ENCODE measurements at places on chromosomes 6 and 20.

GRCh38 chr20:40192529-40192928 is 496.5 kb downstream of the MAFB start:
- DNase-seq, result no peak

DNA sequence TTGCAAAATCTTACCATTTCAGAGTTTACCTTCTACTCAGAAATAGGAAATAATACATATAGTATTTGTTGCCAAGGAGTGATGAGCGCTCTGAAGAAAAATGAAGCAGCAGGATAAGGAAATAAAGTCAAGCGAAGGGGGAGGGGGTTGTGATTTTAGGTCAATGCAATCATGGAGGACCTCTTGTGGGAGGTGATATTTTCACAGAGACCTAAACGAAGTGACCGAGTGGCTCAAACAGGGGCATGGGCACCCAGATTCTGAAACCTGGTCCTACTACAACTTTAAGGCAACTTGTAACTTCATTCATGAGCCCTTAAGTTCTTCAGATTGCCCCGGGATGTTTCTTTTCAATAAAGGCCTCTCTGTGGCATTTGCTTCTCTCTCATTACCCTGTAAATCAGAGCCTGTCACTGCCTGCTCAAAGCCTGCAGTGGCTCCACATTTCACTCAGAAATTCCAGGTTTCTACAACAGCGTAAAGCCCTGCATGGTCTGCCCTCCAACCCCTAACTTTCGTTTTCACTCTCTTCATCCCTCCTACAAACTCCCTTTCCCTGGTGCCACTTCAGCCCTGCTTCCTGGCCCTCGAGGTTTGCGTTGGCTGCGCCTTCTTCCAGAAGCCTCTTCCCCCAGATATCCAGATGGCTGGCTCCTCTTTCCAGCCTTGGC is 162.7 kb downstream of the TBC1D7 start:
- no peak for DNase-seq

DNA sequence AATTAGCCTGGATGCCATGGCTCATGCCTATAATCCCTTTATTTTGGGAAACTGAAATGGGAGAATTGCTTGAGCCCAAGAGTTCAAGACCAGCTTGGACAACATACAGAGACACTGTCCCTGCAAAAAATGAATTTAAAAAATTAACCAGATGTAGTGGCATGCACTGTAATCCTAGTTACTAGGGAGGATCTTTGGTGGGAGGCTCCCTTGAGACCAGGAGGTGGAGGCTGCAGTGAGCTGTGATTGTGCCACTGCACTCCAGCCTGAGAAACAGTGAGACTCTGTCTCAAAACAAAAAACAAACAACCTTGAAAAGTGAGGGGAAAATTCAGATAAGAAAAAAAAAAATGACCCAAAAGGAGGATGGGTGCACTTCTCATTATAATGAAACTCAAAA is 23.4 kb downstream of the CAP2 start:
- no peak for DNase-seq

DNA sequence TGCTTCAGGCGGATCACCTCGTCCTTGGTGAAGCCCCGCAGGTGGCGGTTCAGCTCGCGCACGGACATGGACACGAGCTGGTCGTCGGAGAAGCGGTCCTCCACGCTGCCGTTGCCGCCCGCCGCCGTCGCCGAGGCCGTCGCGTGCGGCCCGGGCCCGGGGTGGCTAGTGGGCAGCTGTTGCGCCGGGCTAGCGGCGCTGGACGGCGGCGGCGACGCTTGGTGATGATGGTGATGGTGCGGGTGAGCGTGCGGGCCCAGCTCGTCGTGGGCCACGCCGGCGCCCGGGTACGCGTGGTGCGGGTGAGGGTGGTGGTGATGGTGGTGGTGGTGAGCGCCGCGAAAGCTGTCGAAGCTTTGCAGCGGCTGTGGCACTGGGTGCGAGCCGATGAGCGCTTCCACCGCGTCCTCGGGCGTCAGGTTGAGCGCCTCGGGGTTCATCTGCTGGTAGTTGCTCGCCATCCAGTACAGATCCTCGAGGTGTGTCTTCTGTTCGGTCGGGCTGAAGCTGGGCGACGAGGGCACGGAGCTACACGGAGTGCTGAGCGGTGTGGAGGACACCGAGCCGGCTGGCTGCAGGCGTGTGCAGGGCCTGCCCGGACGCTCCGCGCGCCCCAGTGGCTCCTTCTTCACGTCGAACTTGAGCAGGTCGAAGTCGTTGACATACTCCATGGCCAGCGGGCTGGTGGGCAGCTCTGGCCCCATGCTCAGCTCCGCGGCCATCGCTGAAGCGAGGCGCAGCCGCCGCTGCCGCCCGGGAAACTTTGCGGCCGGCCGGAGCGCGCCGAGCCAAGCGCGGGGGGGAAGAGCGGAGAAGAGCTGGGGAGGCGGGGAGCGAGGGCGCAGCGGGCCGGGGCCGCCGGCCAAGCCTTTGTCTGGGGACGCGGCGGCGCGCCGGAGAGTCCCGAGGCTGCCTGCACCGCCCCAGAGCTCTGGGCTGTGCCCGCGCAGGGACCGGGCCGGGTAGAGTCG is 622 bp downstream of the MAFB start:
- DNase-seq, result no peak

DNA sequence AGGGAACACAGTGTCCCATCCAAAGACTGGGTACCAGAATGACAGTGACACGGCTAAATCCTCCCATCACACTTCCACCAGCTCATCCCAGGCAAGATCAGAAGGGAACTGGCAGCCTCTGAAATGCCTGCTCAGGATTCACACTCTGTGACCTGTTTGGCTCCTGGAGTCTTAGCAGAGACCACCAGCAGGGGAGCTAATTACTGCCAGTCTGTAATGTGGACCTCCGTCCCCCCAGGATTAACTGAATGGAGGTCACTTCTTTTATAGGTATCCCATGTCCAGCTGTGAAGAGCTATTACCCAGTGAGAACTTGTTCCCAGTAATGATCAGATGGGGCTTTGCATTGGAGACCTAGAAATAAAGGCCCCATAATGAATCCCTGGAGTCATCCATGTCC is 45.2 kb downstream of the DEFB114 start:
- no peak for DNase-seq

GRCh38 chr20:63843778-63844177 is 12.7 kb upstream of the ZBTB46 start:
- no peak for DNase-seq

GRCh38 chr6:30819297-30819917 is 64.9 kb upstream of the DDR1 start:
- no peak for DNase-seq

DNA sequence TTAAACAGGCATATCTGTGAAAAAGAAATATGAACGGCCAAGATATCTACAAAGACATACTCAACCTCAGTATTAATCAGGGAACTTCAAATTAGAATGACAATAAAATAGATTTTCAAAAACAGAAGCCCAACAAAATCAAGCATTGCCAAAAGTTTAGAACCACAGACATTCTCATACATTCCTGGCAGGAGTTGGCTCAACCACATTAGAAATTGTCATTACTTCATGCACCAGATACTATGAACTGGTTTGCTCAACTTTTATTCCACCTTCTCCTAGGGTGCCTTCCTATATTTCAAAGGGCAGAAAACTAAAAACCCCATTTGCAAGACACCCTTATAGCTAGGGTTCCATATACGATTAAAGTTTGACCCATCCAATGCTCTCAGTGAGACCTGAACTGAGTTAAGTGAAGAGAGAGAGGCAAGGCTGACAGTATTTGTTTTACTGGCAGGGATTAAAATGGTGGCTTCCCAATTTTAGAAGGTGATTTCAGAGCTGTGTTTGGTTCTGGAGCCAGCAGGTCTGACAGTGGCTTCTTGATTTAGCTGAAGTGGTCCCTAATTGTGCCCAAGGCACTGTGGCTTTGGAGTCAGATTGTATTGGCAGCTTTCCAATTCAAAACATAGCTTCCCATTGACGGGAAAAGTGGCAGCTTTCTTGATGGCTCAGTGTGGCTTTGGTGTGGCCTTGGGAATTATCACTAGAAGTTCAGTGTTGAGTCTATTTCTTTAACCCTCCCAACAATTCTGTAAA is 77.1 kb upstream of the CDYL start:
- no peak for DNase-seq

DNA sequence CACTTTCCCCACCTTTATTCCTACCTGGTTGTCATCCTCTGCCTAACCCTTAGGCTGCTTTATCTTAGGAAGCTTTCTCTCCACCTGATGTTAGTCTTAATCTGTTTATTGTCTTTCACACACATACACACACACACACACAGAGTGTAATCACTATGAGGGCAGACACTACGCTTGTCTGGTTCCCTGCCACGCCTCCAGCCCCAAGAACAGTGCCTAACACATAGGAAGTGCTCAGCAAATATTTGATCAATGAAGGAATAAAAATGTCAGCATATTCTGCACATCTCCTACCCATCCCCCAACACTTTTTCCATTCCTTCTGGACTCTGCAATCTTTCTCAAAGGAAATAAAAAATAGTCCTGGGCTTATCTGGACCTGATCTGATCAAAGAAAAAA is 51.1 kb upstream of the NFATC2 start:
- DNase-seq, result no peak

GRCh38 chr6:105855433-105855832 is 230.7 kb upstream of the PRDM1 start:
- no peak for DNase-seq

- DNase-seq, result no peak
Measured at GRCh38 chr6:145809785-145810184, 4.8 kb downstream of the FBXO30 start.

DNA sequence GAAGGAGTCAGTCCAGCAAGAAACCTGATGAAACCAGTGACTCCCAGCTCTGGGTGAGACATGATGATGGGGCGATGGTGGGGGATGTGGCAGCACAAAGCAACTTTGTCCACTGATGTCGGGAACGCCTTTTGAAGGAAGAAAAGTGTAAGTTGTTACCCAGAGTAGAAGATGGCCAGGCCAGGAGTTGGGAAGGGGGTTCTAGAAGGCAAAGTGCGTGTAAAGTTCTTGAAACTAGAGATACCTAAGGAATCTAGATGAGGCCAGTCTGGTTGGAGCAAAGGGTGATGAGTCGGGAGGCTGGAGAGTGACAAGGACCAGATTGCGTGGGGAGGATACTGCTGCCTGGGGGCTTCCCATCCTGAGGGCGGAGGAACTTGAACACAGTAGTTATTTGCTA is 117.0 kb downstream of the PHACTR3 start:
- no peak for DNase-seq

GRCh38 chr6:10763006-10763405 is 15.4 kb downstream of the TMEM14B start:
- no peak for DNase-seq

- no peak for DNase-seq
Measured at GRCh38 chr6:134123666-134124208, 71.3 kb upstream of the SLC2A12 start.

- DNase-seq, result no peak
Measured at GRCh38 chr6:3251462-3252314, 7.1 kb upstream of the PSMG4 start.

GRCh38 chr20:33788351-33789049 is 22.6 kb upstream of the CHMP4B start:
- DNase-seq, result no peak

DNA sequence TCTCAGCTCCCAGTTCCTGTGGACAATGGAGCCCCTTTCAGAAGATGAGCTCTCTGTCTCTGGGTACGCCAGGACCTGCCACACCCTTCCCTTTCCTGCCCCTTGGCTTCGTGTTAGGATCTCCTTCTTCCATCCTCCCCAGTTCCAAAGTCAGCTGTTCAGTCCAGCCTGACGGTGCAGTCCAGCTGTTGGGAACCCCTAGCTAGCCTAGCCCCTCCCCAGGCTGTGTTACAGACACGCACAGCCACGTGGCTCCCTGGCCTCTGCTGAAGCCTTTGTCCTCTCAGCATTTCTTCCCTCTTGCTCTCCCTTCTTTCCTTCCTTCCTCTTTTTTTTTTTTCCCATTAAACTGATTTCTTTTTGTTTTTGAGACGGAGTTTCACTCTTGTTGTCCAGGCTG is 12.4 kb upstream of the TFAP2C start:
- DNase-seq, result no peak

- DNase-seq, result no peak
Measured at GRCh38 chr20:23626040-23626620, 11.6 kb downstream of the CST3 start.

GRCh38 chr6:36125575-36125974 is 4.7 kb upstream of the MAPK13 start:
- DNase-seq, result no peak

- DNase-seq, result no peak
Measured at GRCh38 chr6:1347161-1347560, 35.3 kb downstream of the FOXQ1 start.

DNA sequence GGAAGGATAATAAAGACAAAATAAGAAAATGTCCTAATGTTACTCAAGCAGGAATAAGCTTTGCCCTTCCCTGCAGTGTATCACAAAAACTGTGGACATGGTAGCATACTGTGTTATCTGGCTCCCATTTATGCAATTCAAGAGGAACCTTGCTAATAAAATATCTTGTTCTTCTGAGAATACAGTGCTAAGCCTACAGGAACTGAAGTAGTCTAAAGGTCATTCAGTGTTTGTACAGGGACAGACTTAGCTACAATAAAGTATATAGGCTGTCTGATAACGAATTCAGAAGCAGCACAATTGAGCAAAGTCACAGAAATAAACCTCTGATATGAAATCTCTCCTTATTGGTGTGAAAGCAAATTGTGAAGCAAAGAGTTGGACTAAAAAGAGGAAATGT is 59.6 kb upstream of the SDHAF4 start:
- DNase-seq, result no peak

DNA sequence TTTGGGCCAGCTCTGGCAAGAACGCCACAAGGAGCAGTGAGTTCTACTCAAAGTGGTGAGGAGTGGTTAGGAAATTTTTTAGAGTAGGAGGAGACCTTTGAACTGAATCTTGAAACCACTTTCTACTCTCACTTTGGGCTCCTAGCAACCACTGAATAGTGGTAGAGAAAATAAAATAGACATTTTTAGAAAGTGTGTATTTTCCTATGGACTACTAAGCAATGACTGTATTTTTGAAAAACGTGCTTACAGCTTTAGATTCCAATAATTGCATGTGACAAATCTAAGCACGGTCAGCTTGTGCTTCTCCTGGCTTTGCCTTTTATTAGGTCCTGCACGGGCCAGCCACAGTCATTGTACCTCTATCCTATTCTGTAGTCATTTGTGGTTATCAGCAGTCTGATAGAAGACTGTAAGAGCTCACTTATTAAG is 8.7 kb upstream of the IFNGR1 start:
- DNase-seq, result no peak

DNA sequence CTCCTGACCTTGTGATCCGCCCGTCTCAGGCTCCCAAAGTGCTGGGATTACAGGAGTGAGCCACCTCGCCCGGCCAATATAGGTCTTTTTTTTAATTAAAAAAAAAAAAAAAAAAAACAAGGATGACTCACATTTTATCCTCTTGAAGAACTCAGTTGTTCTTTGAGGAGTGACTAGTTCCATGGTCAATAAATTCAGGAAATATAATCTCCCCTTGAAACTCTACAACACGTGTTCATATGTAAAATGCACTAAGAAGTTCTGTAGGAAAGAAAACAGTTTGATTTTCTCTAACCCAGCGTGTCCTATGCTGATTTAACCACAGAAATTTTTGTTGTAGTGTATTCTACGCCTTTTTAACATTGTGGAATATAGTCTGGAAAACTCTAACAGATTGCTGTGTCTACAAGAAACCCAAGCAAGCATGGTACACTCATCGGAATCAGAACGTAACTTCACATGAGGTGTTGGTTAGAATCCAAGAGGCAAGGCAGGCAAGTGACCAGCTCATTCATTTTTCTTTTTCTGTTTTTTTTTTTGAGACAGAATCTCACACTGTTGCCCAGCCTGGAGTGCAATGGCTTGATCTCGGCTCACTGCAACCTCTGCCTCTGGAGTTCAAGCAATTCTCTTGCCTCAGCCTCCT is 79.0 kb upstream of the ZNF217 start:
- no peak for DNase-seq

Measured in AG04449 (cell line).